ENCODE measurements at places on chromosomes 16 and 17.

- DNase-seq: no peak
These were observed 5.1 kb downstream of the SNAI3 start for GRCh38 chr16:88681084-88681680.

DNA sequence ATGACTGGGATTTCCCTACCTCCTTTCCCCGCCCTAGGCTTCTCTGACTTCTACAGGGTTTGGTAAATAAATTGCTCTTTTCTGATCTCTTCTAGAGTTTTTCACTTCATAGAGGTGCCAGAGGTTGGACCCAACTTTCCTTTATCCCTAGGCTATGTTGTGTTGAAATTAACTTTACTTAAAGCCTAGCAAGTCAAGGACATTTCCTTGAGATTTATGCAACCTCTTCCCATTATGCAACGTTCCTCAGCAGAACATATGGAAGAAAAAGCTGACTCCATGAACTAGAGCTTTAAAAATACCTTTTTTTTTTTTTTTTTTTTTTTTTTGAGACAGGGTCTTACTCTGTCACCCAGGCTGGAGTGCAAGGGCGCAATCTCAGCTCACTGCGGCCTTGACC lies 15.5 kb downstream of the MPO start:
- DNase-seq: no peak

DNA sequence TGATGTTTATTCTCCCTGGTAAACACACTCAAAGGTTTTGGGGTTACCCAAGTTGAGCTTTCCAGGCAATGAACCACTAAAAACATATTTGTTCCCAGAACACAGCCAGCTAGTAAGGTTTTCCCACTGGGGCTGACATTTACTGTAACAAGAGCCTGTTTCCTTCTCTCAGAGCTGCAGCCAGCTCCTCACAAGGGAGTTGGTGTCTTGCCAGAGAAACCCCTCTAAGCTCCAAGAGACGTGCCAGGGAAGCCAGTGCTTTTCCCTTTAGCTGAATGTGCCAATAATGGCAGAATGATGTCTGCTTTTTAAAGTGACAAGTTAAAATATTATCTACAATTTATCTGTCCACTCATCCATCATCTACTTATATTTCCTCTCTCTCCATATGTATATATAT lies 170.8 kb upstream of the RBFOX1 start:
- no peak for DNase-seq

DNA sequence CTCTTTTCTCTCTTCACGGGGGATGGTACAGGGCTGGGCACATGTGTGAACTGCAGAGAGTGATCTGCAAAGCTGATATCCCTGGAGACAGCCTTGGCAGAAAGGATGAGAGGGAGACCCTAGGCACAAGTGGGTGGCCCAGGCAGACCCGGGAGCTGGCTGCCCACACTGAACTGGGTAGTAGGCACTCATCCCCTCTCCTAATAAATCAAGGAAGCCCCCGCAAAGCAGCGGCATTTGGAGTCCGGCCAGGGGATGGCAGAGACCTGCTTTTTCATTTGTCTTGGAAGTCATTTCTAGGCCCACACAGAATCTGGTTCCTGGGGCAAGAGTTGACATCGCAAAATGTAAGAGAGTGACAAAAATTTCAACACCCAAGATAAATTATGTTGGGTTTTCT lies 3.0 kb upstream of the TFAP4 start:
- DNase-seq: no peak

DNA sequence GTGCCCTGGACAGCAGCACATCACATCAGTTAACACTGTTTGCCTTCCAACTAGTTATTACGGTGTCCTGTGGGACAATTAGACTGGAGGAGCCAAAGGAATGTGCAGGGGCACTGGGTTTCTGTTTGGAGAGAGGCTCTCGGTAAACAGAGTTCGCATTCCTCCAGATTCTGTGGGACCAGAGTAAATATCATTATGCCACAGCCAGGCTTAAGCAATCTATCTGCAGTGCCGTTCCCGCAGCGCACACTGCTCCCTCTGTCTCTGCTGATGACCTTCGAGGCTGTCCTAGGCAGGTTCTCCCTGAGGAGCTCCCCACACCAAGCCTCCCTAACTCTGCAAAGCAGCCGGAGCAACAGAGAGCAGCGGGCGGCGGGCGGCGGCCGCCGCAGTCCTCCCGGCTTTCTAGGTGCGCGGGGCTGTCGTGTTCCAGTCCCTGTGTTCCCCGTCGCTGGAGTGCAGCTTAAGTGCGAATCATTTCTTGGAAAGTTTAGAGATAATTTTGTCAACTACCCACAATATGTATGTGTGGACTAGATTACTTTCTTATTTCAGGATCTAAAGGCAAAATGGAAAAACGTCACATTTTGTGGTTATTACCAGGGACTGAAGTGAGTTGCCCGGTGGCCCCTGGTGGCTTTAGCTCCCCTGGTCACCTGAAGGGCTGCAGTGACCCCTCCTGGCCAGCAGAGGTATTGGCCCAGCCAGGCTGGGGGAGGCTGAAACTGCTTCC lies 43.3 kb downstream of the PGS1 start:
- peak; percentile 67 for DNase-seq

DNA sequence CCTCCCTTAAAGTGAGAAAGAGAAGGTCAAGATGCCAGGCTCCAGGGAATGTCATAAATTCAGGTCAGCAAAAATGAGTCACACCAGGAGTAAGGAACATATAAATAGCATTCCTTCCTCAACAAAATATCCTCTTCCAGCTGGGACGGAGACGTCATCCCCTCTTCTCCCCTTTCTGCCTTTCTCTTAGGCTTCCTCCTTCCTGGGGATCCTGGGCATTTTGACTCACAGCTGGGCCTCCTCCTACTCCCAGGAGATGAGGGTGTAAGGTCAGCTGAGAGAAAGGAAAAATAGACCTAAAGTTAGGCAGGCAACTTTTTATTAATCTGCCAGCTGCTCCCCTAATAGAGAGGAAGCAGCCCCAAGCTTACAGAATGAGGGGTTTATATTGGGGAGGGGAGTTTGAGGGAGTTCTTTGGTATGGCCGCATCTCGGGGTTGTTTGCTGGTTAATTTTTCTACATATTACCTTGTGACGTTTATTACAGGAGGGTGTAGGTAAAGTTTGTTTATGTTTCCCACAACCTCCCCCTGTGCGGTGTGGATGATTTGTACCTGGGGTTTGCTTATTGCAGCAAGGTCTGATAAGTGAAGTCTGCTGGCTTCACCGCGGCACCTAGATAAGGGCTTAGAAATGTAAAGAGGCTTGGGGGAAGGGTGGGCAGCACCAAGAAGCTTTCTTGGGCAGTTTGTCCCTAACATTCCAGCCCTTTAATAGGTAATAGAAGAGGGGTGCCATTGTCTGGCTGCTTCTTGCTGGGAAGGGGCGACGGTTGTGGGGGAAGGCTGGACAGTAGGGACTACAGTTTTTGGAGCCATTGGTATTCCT lies 7.1 kb upstream of the ZNF747 start:
- DNase-seq: no peak

DNA sequence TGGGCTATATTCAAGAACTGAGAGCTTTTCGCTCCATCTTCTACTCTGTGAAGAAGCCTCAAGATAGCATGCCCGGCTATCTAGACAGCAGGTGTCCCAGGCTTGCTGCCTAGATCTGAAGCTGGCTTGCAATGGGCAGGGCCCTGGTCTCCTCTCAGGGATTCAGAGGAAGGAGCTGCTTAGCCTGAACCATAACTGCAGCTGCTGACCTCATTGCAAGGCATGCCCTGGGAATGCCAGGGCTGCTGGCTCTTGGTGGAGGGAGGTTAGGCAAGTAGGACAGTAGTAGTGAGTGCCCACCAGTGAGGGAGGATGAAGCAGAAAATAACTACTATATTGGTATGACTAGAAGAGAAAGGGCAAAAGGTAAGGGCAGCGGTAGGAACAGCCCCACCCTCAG lies 21.3 kb upstream of the SLC35B1 start:
- no peak for DNase-seq

DNA sequence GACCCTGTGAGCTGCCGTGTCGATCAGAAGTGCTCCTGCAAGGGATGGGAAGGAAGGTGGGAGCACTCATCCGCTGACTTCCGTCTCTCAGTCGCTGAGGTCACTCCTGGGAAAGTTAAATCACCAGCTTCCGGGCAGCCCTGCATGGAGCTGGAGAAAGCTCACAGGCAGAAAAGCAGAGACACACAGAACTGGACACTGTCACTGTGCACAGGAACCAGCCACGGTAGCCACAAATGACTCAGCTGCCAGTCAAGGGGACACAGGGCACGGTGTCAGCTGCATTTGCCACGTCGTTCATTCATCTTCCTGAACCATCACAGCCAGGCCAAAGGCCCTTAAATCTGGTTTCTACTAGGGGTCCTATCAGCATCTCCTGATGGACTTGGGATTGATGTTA lies 226.4 kb upstream of the PSMD7 start:
- DNase-seq: no peak

- DNase-seq: no peak
These were observed 298.4 kb upstream of the SALL1 start for GRCh38 chr16:51449441-51449840.

DNA sequence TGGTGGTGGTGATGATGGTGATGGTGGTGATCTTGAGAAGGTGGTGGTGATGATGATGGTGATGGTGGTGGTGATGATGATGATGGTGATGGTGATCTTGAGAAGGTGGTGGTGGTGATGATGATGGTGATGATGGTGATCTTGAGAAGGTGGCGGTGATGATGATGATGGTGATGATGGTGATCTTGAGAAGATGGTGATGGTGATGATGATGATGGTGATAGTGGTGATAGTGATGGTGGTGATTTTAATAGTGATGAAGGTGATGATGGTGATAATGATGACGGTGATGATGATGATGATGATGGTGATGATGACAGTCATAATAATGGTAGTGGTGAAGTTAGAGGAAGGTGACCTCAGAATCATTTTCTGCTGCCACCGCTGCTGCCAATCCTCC lies 75.1 kb downstream of the MYH13 start:
- no peak for DNase-seq

DNA sequence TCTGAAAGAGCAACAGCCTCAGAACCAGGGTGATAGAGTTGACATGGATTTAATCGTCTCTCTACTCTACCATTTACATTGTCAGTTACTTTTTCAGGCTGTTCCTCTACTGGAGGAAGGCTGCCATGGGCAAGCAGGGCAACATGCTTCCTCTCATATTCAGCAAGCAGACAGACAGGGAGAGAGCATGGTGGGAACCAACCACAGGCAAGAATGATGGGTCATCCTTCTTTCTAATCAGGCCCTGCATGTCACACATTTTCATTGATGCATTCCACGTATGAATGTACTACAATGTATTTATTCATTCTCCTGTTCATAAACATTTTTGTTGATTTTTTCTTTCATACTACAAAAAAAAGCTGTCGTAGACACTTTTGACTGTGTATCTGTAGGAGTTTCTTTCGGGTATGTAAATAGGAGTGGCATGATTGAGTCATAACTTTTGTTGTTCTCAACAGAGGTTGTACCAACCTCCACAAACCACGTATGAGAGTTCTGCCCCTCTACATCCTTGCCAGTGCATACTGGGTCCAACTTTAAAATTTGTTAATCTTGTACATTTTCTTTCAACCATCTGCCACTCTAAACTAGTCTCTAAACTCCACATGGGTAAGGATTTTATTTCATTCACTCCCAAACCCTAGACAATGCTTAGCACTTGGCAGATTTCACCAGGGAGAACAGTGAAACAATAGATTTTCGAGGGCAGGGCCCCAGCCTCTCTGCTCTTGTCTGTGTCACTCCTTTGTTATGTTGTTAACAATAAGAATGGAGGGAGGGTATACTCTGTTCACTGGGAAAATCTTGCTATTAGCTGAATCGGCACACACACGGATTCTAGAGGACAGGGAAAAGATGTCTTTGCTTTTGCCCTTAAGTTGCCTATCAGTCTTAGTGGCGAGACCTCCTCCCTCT lies 58.7 kb downstream of the CMC2 start:
- DNase-seq: peak; percentile 72

- DNase-seq: no peak
These were observed 94.0 kb downstream of the SOCS1 start for GRCh38 chr16:11161974-11162373.

- no peak for DNase-seq
These were observed 116.6 kb upstream of the C17orf78 start for GRCh38 chr17:37259030-37259735.

DNA sequence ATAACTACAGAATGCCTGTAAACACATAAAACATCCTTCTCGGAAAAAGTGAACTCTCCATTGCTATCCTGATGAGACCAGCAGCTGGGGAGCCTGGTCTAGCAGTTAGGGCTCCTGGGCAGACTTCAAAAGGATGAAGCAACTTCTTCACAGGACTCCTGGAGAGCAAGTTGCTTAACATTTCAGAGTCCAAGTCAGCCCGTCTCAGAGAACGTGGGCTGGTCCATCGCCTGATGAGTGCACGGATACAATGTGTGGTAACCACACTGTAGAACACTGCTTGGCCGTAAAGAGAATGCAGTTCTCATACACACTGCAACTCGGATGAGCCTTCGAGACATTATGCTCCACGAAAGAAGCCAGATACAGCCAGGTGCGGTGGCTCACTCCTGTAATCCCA lies 52.7 kb downstream of the TMEM235 start:
- DNase-seq: no peak

Measured in hippocampal formation (tissue), 2 donors.